ENCODE measurements at places on chromosomes 11 and 22.

DNA sequence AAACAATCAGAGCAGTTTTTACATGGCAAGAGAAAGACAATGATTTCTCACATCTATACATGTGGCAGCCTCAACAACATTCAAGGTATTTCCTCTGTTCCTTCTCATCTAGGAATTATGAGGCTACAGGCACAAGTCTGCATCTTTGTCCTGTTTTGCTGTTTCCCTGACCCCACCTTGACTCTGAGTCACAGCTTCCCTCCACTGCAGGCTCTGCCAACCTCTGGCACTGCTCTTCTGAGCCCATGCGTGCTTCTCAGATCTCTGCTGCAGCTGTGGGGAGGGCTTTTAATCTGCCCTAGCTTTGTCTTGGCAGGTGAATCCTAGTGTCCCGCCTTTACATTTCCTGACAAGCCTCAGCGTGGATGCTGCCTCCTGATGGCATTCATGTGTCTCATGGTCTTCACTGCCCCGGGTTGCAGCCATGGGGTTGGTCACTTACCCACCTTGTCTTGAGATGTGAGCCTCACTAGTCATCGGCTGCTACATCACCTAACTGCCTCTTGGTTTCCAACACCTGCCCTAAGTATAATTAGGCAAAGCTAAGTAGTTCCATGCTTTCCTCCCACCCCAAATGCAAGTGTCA lies 578.5 kb downstream of the TBC1D22A start:
- no peak for DNase-seq

DNA sequence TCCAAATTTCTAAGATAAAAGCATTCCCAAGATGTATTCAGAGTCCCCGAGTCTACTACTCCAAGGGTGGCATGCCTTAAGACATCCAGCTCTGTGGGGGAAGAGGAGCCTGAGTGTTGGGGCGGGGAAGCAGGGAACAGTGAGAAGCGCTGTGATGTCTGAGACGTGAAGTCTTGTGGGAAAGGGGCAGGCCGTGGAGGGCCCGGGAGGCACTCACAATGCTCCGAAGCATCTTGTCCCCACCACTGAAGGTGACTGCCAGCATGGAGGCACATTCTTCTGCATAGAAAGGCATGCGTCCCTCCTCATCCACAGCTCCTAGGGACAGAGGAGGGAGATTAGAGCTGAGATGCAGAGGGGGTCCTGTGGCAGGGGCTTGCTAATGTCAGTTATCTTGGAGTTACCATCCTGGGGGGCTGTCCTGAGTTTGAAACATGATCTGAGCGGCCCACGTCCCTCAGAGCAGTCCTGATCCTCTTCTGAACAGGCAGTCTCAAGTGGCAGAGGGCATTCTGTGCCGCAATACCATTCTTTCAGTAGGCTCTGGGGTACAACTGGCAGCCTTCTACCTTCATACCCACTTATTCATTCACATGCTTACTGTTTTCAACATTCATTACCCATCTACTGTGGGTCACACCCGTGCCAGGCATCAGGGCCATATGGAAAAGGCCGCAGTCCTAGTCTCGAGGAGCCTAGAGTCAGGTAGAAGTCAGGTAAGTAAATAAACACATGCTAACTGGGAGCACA lies 8.7 kb downstream of the PCSK7 start:
- no peak for DNase-seq

GRCh38 chr11:15769203-15769602 lies 587.1 kb downstream of the SOX6 start:
- DNase-seq, result no peak

DNA sequence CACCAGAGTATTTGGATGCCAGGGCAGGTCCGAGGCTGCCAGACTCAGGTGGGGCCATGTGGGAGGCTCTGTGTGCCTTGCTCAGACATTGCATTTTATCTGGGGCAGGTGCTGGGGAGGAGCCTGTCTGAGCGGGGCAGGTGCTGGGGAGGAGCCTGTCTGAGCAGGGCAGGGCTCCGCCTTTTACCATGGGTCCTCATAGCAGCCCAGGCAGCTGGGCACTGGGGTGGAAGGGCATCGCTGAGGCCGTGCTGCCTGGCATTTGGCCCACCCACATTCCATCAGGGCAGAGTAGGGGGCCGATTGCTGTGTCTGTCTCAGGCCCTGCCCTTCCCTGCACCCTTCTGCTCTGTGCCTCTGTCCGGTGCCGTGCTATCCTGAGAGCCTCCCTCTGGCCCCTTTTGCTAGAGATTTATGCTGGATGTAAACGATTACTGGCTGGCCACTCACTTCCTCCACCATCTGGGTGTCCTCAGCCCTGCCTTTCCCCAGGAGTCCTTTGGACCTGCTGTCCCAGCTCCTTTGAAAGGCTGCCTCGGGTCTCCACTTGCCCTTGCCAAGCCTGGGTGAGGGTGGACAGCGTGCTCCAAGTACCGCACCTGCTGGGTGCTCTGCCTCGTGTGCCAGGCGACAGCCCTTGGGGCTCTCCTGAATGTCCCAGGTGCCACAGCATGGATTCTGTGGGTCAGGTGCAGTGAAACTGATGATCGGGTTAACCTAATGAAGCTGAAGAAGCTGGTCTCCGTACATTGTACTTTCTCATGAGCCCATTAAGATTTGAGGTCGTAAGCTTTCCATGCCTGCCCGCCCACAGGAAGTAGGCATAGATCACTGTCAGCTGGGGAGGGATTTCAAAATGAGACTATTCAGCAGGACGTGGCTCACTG lies 281.6 kb downstream of the TBC1D22A start:
- DNase-seq, result no peak

DNA sequence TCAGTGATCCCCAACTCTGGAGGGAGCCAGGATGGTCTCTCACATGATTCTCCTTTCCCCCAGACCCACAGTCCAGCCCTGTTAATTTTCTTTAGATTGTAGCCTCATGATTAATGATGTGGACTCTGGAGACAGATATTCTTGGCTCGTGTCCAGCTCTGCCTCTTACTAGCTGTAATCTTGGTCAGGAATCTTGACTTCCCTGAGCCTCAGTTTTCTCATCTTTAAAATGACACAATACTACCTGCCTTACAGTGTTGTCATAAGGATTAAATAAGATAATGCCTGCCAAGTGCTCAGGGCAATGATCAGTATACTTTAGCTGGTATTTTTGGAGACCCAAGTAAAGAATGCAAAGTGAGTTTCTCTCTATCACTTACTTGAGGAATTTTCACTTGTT lies 60.0 kb downstream of the SPECC1L start:
- DNase-seq, result no peak

Measured in activated gamma-delta T cell treated with anti-CD3 and anti-CD28 coated beads, Interleukin-2, amount 50 U/mL, for 16 hours (primary cell).